ENCODE measurements at places on chromosomes 2 and 18. TPM values are rescaled to one million over a fixed set of nuclear protein-coding genes. Genes with fewer than 3 reads are reported as not detected.
A peak's percentile ranks its signal among the peaks of the same experiment; 100 is the strongest.

WNT6 gene
- total RNA-seq, result 2.6 TPM

DNA sequence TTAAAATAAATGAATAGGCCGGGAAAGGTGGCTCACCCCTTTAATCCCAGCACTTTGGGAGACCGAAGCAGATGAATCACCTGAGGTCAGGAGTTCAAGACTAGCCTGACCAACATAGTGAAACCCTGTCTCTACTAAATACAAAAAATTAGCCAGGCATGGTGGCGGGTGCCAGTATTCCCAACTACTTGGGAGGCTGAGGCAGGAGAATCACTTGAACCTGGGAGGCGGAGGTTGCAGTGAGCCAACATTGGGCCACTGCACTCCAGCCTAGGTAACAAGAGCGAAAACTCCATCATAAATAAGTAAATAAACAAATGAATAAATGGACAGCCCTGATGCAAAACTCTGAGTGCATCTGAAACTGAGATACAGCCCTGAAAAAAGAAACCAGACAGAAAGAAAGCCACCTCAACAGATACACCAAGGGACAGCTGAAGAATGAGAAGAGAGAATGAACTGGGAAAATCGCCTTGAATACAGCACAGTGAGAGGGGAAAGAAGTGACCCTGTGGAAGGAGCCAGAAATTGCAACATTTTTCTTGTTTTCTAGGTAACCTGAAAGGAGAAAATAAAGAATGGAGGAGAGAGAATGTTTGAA is 64.4 kb downstream of the TRABD2A start:
- no peak overlapping the region for H3K4me3 ChIP-seq
- no peaks in the 10 kb centered on the region for H3K27me3 ChIP-seq
- no peak for DNase-seq
- no peak overlapping the region for H3K27ac ChIP-seq

GRCh38 chr2:231297108-231297908 is 98.2 kb upstream of the B3GNT7 start:
- no peak overlapping the region for H3K4me3 ChIP-seq
- H3K36me3 ChIP-seq, result no peaks in the 10 kb centered on the region
- H3K4me1 ChIP-seq, result no peaks in the 10 kb centered on the region
- H3K27me3 ChIP-seq, result no peaks in the 10 kb centered on the region
- no peak overlapping the region for H3K27ac ChIP-seq
- peak; percentile 76 for DNase-seq

- no peaks in the 10 kb centered on the region for H3K4me1 ChIP-seq
- no peaks in the 10 kb centered on the region for H3K27me3 ChIP-seq
- H3K36me3 ChIP-seq, result peaks cover 3% of the 10 kb centered on the region
Measured at GRCh38 chr2:88590998-88591613, 36.2 kb downstream of the EIF2AK3 start.

- peaks cover 11% of the 10 kb centered on the region for H3K4me1 ChIP-seq
- no peaks in the 10 kb centered on the region for H3K27me3 ChIP-seq
- no peaks in the 10 kb centered on the region for H3K36me3 ChIP-seq
- no peak for DNase-seq
- no peak overlapping the region for H3K27ac ChIP-seq
Measured at GRCh38 chr2:66322506-66323260, 112.2 kb upstream of the MEIS1 start.

- no peak for DNase-seq
- no peaks in the 10 kb centered on the region for H3K4me1 ChIP-seq
- H3K4me3 ChIP-seq, result no peak overlapping the region
- no peaks in the 10 kb centered on the region for H3K27me3 ChIP-seq
- H3K36me3 ChIP-seq, result no peaks in the 10 kb centered on the region
Measured at GRCh38 chr18:37853706-37854105, 288.1 kb upstream of the CELF4 start.

GRCh38 chr18:61402726-61403125 is 69.5 kb downstream of the CDH20 start:
- no peak overlapping the region for H3K4me3 ChIP-seq
- H3K27me3 ChIP-seq, result no peaks in the 10 kb centered on the region
- no peaks in the 10 kb centered on the region for H3K36me3 ChIP-seq
